ENCODE measurements at places on chromosomes 7 and 10. TPM values are rescaled to one million over a fixed set of nuclear protein-coding genes. Genes with fewer than 3 reads are reported as not detected.

Gene FAM20C
- 62.1 TPM for polyA plus RNA-seq

- no peak for DNase-seq
Observed at GRCh38 chr7:155610633-155611193, 33.7 kb upstream of the RBM33 start.

DNA sequence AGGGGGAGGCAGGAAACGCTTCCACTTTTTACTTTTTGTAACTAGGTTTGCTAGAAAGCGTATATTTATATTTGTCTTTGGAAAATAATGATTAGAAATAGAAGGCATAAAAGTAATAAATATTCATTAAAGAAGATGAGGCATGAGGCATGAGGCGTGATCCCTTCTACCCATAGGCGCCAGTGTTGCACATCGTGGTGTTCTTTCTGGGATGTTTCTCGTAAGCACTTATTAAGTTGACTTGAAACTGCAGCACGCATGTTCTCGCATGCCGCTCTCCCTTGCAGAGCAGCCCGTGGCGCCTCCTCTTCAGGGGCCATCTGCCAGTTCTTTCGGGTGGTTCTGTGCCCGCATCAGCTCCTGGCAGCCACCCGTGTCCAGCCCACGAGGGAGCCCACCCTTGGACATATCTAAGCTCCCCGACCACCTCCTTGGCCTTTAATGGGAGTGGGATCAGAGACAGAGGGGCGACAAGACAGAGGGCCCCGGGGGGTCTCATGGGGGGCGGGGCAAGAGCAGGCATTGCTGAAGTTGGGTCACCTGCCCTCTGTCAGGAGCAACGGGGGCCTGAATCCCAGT lies 28.5 kb upstream of the CSGALNACT2 start:
- DNase-seq: no peak

DNA sequence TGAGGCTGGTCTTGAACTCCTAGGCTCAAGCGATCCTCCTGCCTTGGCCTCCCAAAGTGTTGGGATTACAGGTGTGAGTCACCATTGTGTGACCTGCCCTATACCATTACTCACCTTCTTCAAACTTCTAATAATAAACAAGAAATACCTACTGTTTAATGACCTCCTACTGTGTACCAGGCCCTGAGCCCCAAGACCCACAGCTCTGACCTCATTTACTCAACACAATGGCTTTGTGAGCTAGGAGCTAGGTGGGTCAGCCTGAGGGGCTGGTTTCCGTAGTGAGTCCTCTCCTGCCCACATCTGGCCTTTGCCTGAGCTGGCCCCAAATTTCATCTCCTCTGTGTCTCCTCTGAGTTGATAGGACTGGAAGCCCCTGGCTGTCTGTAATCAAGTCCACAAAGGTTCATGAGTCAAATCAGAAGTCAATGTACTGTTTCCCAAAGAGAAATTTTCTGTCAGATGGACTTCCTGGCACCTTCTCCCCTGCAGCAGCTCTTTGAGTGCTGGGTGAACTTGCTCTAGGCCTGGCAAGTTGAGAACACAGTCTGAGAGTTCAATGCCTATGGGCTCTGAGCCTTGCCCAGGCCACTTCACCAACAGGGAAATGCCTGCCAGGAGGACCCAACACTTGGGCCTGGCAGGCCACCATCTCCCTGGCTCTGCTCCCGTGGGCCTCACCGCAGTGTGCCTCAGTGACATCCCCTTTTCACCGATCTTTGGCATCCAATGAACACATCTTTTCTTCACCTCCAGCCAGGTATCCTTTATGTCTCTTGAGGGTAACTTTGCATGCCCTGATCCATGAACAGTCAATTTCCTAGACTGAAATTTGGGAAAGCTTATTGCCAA lies 24.0 kb downstream of the NEURL1 start:
- DNase-seq: no peak

- DNase-seq: no peak
Observed at GRCh38 chr7:22426463-22427094, 69.6 kb upstream of the RAPGEF5 start.
